Coronary artery (tissue), 2 donors: ENCODE measurements at places on chromosomes 2 and 18.

- DNase-seq = no peak
These were observed 396.0 kb upstream of the ID2 start for GRCh38 chr2:8285898-8286297.

DNA sequence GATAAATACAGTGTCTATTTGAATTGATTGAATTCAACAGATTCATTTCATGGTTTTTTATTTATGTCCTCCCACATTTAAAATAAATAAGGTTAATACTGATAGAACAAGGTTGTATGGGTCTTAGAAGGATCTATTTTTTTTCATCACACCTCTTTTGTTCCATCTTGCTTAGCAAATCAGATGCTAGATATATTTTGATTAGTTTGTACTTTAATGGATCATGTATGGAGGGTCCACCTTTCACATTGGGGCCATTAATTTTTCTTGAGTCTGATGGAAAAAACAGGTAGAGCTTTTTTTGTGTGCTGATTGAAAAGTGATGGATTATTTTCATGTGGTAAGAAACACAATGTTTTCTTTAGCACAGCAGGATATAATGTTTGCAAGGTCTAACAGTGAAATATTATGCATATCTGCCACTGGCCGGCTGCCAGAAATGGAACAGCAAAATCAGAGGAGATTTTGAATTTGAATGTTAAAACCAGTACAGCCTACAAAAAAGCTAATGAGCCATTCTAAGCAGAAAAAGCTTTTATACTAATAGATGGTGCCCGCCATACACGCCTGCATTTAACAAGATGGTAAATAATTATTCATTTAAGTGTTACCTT, 188.1 kb upstream of the ETAA1 start:
- DNase-seq = no peak

DNA sequence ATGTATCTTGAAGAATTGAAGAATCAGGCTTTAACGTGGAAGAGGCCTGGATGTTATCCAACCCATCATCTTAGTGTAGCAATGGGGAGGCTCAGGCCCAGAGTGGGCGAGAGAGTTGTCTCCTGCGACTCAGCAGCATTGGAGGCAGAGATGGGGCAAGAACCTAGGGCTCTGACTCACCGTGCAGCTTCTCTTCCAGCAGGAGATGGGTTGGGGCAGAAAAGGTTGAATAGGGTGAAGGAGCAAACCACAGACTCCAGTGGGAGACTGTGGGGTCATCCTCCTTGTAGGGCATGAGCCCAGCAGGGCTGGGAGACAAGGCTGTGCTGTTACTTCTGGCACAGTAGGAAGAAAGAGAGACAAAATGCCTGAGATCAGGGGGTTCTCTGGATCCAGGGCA, 1.4 kb downstream of the IL36RN start:
- no peak for DNase-seq

GRCh38 chr18:8176554-8176953, 432.7 kb upstream of the RAB12 start:
- no peak for DNase-seq

GRCh38 chr2:58387701-58388100, 146.6 kb upstream of the FANCL start:
- DNase-seq = no peak

GRCh38 chr18:7696780-7697179, 129.7 kb downstream of the PTPRM start:
- DNase-seq = no peak

GRCh38 chr2:6506859-6507258, 358.8 kb downstream of the CMPK2 start:
- DNase-seq = no peak

GRCh38 chr2:6958616-6959235, 41.5 kb downstream of the RNF144A start:
- DNase-seq = no peak

DNA sequence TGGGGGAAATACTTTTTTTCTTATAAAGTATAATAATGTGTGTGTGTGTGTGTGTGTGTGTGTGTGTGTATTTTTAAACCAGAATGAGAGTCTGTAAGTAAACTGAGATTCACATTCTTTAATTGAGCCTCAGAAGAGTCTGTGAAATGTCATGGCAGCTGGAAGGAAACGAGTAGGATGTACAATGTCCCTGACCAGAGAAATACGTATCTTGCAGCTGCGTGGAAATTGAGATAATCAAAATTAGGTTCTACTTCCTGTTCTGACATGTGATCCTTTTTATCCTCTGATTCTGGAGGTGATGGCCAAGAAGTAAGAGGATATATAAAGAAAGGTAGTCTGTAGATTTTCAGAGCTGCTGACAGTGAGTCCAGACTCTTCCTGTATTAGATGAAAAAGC, 50.0 kb downstream of the SH3RF3 start:
- DNase-seq = no peak

- no peak for DNase-seq
These were observed 21.0 kb downstream of the PASK start for GRCh38 chr2:241128266-241128665.

DNA sequence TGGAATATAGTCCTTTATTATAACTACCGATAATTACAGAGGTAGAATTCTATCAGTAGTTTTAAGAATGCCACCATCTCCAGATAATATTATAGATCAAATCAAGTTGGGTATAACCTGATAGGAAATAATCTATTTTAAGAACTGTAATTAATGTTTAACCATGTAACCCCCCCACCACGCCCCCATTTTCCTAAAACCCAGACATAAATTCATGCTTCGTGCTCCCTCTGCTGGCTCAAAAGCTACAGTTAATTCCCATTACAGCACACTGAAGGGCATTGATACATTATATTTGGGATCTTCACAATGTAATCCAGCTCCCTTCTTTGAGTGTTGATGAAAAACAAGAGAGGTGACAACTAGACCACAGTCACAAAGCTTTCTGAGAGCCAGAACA, 228.0 kb upstream of the SMAD7 start:
- DNase-seq = no peak

DNA sequence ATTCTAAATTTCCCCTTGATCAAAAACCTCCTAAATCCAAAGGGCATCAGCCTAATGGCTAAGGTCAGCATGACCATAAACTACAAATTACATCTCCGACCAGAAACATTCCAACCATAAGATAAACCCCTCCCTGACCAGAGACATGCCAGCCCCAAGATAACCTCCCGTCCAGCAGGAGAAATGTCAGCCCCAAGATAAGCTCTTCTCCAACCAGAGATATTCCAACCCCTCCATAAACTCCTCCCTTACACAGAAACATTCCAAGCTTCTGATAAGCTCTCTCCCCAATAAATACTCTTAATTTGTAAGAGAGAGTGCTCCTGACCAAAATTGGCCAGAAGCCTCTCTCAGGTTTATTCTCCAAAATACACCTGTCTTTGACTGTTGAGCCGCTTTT, 274.0 kb downstream of the RNF152 start:
- DNase-seq = no peak

DNA sequence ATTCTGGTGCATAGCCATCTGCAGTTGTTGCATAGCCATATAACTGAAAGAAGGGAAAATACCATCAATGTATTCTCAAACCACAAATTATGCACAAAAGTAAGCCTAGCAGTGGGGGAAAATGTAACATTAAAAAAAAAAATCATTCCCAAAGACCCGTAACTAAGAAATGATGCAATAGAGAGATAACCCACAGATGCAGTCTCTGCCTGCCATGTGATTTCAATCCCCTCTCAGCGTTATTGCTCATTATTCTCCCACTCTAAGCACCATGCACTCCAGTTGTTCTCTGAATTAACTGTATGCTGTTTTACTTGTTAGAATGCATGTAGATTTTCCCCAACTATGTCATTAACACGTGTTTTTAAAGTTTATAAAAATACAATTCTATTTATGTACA, 14.1 kb downstream of the DSC1 start:
- no peak for DNase-seq

- no peak for DNase-seq
These were observed at the start of gene OTOF for GRCh38 chr2:26477911-26478253. OTOF (minus strand) TSS chr2:26478124.

DNA sequence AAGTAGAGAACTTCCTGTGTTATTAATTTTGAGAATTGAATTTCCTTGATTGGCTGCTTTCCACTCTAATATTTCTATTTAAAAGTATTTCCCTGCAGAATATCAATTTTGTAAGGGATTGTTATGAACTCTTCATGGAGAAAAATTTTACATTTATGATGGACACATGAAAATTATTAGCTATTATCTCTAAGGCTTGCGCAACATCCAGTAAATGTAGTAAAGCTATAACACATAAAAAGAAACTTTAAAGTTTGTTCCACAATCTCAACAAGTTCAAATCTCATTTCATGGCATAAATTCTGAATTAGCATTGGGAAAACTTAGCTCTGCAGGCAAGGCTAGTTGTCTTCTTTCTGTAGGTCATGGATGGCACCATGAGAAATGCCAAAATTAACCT, 4.2 kb upstream of the EML4 start:
- no peak for DNase-seq

DNA sequence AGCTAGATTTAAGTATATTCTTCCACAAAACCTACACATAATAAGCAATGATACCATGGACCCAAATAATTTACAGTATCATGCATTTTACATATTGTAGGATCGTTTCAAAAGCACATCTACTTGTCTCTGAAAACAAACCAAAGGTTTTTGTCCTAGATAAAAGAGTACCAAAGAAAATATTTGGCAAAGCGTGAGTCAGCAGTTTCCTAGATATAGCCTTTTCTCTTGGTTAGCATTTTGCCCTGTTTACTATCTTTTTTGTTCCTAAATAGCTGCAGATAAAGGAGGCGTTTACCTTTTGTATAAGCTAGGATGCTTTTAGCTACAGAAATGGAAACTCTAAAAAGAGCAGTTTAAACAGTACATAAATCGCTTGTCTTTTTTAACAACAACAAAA, 305.8 kb upstream of the GULP1 start:
- DNase-seq = no peak

DNA sequence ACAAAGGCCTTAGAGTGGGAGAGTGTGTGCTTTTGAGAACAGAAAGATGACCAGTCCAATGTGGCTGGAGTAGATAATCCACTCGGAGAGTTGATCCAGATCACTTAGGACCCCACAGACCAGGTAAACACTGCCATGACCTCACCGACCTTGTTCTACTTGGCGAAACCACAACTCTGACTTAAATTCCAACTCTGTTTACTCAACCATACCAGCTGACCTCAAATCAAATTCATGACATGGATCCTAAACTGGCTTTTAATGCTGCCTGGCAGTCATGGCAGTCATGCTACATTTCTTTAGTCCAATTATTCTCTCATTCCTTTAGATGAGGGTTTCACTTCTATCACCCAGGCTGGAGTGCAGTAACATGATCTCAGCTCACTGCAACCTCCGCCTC, 347.1 kb upstream of the FAM98A start:
- DNase-seq = no peak

- DNase-seq = no peak
These were observed 122.7 kb downstream of the VAPA start for GRCh38 chr18:10036479-10036878.

- DNase-seq = no peak
These were observed 9.9 kb downstream of the ACVR1 start for GRCh38 chr2:157866202-157866601.

DNA sequence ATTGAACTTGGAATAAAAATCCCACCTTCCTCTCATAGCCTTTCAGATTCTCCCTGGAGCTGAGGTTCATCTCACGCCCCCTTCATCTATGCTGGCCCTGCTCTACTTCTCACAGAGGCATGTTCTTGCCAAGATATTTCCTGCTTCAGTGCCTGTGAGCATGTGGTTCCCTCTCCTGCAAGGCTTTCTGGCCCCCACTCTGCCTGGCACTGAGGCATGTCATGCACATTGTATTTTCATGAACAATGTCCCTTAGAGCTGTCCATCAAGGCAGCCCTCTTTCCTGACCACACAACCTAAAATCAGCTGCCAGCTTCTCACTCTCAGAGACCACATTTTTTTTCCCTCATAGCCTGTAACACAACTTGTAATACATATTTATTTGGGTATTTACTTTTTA, 18.0 kb upstream of the HK2 start:
- no peak for DNase-seq

DNA sequence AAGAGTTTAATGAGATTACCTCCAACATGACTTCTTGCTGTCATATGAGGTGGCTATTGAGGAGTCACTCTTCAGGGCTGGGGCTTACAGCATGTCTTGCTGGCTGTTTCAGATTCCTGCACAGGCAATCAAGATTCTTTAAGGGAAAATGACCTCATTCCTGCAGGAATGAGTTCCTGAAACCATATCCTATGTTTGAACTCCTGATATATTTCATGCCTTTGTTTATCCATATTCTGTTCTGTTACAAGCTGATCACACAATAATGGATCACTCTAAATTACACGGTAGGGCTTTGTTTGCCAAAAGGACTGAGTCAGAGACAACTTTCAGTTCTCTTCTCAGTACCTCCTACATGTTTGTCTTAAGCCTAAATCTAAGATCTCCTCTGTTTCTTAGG, 879.8 kb upstream of the PIK3C3 start:
- no peak for DNase-seq

DNA sequence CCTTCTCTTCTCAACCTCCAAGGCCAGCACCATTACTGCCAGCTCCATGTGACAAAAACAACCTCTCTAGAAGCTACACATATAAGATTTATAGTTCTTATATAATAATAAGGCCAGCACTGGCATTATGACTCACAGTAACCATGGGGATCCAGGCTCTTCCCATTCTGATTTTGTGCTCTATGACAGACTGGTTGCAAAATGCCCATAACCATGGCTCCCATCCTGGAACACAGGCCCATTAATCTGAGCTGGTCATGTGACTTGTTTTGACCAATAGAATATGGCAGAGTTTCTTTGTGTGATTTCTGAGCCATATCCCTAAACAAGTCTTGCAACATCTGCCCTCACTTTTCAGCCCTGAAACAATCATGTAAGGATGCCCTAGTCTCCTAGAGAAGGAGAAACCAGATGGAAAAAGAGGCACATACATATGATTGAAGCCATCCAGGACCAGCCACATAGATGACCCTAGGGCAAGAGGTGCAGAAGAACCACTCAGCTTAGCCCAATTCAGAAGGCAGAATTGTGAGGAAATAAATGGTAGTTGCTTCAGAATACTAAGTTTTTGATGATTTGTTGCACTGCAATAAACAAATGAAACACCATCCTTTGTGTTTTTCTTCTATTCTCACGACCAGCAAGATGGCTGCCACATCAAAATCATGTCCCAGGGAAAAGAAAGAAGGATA, 173.9 kb downstream of the SUCLG1 start:
- no peak for DNase-seq

- no peak for DNase-seq
These were observed 790.1 kb downstream of the CNTNAP5 start for GRCh38 chr2:124814968-124815745.

GRCh38 chr2:190357600-190357999, 14.2 kb downstream of the INPP1 start:
- DNase-seq = no peak

GRCh38 chr18:77086034-77086433, 46.5 kb downstream of the MBP start:
- DNase-seq = no peak
